ENCODE measurements at places on chromosomes 5 and 9.

- DNase-seq = no peak
Observed at GRCh38 chr9:121557581-121558447, 58.2 kb upstream of the GGTA1 start.

GRCh38 chr9:38619556-38620447 lies 594 bp downstream of the ANKRD18A start:
- no peak for DNase-seq

DNA sequence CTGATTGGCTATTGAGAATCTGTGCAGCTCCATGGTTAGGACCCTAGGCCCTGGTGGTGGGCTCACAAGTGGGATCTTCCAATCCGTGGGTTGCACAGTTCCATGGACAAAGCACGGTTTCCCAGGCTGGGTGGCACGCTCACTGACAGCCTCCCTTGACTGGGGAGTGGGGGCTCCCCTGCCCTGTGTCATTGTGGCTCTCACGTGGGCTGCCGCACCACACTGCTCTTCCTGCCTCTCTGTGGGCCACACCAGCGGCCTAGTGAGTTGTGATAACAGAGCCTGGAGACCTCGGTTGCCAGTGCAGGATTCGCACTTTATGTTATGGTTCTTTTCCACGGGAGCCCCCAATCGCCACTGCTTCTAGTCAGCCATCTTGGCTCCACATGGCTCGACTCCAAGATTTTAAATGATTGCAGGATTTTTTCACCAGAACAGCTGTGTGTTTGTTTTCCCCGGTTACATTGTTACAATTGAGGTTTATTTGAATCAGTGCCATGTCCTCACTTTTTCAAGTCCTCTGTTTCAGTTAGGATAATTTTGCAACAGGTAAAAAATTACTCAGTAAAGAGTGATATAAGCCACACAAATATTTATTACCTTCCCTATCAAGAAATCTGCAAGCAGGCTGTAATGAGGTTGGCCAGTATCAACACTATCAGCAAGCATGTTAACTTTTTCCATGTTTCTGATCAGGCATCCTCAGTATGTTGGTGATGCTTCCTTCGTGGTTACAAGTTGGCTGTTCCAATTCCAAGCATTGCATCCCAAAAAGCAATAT lies 253.8 kb downstream of the ZNF608 start:
- DNase-seq = no peak

DNA sequence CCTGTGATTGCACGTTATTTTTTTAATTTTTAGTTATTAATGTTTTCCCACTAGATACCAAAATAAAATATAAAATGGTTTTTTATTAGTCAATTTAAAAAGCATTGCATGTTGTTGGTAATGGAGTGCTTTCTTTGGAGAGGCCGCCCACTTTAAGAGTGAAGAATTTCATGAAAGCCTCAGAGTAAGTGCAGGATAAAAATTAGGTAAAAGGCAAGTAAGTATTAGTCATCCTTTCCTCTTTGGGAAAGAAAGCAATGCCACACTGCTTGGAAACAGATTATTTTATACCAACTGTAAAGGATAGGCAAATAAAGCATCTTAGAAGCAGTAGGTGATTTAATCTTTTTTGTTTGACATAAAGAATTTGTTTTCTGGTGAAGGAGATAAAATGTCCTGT lies 62.9 kb downstream of the HSD17B4 start:
- no peak for DNase-seq

DNA sequence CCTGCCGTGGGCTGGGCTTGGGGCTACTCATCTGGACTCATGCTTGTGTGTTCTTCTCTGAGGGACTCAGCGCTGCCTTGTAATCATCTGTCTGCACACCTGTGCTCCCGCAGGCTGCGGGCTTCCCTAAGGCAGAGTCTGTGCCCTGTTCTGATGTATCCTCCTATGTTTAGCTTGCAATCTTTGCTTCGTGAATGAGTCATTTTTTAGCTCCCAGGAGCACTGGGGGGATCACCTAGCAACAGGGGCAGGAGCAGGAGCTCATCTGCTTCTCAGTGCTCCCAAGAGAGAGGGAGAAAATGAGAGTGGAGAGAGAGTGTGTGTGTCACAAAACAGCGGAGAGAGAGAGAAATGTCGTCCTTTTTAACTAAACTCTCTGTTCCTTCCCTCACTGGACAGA lies 202.4 kb upstream of the ZNF618 start:
- no peak for DNase-seq

GRCh38 chr9:79120941-79121340 lies 450.8 kb upstream of the TLE4 start:
- DNase-seq = no peak

- DNase-seq = no peak
Observed at GRCh38 chr9:34611251-34611810, 566 bp downstream of the RPP25L start.

GRCh38 chr5:1720396-1721110 lies 79.1 kb downstream of the MRPL36 start:
- no peak for DNase-seq

- DNase-seq = no peak
Observed at GRCh38 chr9:77982581-77983319, 48.9 kb downstream of the GNAQ start.

DNA sequence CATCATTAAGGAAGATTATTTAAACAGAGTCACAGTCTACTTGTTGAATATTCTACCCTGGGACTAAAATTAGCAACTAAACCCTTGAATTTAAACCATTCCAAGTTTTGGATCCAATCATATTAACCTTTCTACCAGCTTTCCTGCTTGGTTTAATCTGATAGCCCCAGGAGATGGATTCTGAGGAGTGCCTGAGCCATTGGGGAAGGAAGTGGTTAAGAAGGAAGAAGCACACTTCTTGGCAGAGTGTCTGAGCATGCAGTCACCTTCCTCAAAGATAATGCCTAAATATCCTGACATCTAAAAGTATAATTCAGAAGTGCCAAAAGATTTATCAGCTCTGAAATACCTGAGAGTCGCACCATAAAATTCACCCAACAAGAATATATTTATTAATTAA lies 74.1 kb upstream of the SNCAIP start:
- no peak for DNase-seq

- peak; percentile 1 for DNase-seq
Observed at GRCh38 chr9:85258823-85259370, 482.9 kb downstream of the AGTPBP1 start.

DNA sequence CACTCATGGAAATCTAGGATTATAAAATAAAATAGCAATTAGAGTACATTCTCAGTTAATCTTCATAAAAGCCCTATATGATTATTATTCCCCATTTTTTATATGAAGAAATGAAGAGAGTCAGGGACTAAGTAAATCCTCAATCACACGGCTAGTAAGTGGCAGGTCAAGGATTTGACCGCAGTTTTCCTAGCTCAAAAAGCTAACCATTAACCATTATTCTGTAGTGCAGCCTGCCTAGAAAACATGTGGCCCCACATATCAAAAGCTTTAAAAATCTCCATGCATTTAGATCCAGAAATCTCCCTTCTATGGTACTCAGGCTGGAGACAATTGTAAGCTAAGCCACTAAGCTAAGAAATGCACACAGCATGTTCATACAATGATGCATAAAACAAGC lies 21.4 kb downstream of the EPB41L4A start:
- no peak for DNase-seq

DNA sequence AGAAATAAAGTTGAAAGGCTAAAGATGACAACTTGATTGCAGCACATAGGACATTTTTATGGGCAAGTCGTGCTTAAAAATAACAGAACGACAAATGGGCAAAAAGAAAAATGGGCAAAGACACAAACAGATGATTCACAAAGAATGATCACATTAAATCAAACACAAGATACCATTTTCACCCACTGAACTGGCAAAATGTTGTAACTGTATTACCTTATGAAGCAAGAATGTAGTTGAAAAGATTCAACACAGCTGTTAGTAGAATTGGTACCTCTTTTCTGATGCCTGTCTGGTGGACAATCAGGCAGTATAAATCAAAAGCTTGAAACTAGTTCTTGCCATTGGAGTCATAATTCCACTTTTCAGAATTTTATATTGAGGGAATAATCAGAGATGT lies 81.0 kb upstream of the PALM2AKAP2 start:
- DNase-seq = no peak

DNA sequence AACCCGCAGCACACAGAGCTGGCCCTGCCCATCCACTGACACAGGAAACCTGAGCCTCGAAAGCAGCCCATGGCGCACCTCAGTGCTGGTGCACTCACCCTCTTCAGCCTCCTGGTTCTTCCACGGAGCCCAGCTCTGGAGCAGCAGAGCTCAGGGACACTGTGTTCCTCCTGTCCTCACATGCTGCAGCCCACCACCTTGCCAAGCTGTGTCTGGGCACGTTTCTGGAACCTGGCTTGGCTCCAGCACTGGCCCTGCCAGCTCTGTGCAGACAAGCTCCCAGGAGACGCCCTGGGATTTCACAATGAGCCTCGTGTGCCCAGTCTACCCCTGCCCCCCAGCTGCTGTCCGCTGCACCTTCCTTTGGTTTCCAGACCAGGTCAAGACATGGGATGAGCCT lies 119.5 kb downstream of the SYK start:
- peak; percentile 16 for DNase-seq

- no peak for DNase-seq
Observed at GRCh38 chr5:1006656-1007071, 1.9 kb upstream of the NKD2 start.

DNA sequence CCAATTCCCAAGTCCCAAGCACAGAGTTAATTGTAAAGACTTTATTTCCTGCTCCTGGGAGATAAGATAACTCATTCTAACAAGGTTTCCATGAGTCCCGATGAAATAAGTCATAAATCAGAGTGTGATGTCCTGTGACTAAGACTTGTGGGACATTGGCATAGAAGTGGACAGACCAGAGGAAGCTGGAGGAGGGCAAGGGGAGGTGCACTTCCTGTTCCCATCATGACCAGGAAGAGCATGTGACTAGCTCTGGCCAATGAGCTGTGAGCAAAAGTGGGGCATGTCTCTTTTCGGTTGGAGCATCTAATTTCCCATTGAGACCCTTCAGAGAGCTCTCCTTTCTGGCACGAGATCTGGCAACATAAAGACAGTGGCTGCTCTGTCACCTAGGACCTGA lies 100.4 kb downstream of the ZNF354C start:
- no peak for DNase-seq

DNA sequence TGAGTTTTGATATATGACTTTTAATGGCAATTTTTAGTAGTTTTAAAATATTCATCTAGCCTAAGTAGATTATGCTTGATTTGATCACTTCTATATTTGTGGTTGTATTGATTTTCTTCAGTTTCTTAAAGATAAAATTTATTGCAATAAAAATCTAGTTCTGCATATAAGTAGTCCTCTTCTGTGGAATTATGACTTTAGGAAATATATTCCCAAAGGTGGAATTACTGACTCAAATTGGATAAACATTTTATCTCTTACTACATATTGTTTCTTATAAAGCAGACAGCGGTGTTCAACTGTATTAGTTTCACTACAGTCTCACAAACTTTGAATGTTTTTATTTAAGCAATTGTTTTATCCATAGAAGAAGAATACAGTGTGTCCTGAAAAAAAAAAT lies 883.0 kb upstream of the SEMA6A start:
- no peak for DNase-seq

DNA sequence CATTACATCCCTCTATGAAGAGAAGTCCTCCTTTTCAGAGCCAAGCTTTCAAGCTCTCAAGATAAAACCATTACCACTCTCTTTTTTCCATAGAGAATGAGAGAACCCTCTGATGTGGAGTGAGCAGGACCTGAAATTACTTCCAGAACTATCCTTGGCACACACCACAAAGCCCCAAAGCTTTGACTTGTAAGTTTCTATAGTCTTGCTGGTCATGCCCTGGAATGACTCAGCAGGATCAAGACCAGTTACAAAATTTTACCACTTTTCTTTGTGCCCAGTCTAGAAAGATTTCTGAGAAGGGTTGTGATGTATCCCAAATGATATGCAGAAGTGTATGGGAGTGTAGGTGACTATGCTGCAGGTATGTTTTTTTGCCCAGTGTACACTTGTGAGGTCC lies 760.6 kb downstream of the TLE1 start:
- DNase-seq = no peak

- no peak for DNase-seq
Observed at GRCh38 chr9:120750421-120750820, 36.2 kb upstream of the MEGF9 start.

DNA sequence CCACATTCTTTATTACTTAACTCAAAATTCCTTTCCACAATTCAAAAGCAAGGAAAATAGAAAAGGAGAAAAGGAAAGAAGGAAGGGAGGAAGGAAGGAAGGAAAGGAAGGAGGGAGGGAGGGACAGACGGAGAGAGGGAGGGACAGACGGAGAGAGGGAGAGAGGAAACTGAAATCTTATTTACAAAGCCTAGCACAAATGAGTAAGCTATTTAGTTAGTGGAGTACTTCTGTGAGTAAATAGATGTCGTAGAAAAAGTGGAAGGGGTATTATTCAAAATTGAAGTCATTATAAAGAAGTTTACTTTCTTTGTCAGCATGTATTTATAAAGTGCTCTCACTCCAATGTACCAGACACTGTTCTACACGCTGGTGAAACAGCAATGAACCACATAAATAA lies 177.9 kb downstream of the CETN3 start:
- no peak for DNase-seq

DNA sequence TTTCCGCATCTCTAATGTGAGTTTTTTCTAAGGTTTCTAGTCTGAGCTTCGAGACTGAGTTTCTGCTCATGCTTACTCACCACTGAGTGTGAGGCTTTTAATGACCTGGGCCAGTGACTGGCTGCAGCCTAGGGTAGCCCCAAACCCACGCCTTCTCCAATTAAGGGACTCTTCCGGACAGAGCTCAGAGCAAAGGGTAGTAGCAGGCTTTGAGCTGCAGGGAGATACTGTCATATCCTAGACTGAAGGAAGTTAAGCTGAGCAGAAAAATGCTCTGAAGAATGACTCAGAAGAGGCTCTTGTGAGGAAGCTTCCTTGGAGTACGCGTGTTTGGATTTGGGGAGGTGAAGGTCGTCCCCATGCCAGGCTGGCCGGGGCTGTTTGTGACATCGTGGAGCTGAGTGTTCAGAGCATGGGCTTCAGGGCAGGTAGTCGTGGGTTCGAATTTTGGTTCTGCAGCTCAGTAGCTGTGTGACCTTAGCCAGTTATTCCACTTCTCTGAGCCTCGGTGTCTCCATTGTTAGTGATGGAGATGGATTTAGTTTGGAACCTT lies 3.5 kb downstream of the USP20 start:
- no peak for DNase-seq

GRCh38 chr9:120353506-120353905 lies 226.5 kb downstream of the CDK5RAP2 start:
- no peak for DNase-seq

DNA sequence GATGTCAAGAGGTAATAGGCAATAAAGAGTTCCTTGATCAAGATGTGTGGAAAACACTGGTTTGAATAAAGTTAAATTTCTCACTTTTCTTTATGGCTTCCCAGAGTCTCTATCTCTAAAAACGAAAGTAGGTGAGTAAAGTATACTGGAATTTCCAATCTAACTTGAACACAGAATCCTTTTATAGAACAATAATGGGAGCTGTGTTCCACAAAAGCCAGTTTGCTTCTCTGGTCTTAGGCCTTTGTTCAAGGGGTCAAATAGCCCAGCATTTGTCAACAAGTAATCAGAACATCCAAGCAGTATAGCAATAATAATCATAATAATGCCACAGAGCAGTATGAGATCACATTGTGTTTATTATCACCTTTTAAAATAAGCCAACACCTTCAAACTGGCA lies 20.2 kb downstream of the ATP10B start:
- no peak for DNase-seq

Measured in NCI-H1436 (cell line).